AG08395 (cell line): ENCODE measurements at places on chromosomes 1 and 21.
A peak's percentile ranks its signal among the peaks of the same experiment; 100 is the strongest.

GRCh38 chr1:180177931-180178330 is 23.3 kb downstream of the QSOX1 start:
- DNase-seq = no peak

DNA sequence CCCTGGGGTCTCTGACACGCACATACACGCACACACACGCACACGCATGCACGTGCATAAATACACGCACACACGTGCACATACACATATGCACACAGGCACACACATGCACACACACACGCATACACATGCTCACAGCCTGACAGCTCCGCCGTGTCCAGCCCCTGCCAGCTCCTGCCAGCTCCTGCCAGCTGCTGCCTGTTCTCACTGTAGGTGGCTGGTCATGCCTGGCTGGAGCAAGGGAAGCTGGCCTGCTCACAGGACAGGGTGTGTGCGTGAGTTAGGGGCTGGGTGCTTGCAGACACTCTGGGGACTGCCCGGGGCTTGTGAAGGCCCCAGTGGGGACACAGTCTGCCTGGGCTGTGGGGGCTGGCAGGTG is 4.9 kb downstream of the PLCH2 start:
- DNase-seq = no peak

DNA sequence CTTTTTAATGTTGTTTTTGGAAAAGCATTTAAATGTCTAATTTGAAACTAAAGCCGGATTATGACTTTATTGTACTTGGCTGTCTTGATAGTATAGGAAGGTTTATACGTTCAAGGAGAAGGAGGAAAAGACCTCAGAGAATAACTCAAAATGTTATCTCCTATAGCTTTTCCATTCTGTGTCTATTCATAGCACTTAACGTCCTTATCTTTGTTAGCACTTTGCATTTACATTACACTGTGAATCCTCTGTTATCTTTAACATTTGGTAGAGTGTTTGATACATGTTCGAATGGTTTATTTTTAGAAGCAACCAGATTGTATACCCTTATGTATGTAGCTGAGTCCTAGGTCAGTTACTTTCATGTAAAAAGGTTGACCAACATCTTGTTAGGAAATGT is 50.8 kb upstream of the PODN start:
- no peak for DNase-seq

- no peak for DNase-seq
These were observed 112.0 kb downstream of the UBE2U start for GRCh38 chr1:64315402-64315801.

DNA sequence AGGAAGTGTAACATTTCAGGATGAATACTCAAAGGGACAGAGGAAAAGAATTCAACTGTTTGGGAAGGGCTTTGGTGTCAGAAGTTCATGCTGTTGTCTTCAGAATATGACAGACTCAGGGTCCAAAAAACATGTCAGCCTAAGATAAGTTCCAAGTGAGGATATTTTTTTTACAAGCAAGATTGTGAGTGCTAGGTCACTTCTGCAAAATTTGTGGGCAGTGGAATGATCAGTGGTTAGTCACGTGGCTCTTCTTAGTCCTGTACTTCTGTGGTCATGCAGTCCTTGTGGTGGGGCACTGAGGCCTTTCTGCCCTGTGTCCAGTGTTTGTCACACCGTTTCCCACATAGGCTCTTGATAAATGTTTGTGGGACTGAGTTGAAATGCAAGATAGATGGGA is 5.2 kb downstream of the RGL1 start:
- DNase-seq = no peak

- no peak for DNase-seq
These were observed 79.4 kb downstream of the MACF1 start for GRCh38 chr1:39283858-39284257.

DNA sequence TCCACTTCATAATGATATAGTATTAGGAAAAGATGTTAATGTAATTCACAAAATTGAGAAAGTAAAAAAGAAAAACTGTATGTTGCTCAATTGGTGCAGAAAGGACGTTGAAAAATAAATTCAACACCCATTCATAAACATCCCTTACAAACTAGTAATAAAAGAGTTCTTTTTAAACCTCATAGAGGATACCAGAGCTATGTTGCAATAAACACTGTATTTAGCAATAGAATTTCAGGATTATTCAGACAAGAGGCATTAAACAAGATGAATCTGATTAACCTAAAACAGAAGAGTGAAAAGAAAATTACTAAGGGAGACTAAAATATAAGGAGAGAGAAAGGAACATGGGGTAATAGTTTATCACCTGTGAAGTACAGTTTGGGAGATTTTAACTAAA is 154.8 kb downstream of the NTPCR start:
- peak; percentile 29 for DNase-seq

DNA sequence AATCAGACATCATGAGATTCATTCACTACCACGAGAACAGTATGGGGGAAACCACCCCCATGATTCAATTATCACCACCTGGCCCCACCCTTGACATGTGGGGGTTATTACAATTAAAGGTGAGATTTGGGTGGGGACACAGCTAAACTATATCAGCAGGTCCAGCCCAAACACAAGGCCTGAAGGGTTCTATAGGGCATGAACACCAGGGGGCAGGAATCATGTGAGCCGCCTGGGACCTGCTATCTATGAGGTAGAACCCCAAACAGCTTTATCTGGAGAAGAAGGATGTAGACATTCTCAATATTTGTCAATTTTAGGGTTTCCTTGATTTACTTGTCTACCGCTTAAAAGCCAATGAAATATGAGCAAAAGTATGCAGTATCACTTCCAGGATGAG is 294.9 kb upstream of the DEPDC1 start:
- no peak for DNase-seq

DNA sequence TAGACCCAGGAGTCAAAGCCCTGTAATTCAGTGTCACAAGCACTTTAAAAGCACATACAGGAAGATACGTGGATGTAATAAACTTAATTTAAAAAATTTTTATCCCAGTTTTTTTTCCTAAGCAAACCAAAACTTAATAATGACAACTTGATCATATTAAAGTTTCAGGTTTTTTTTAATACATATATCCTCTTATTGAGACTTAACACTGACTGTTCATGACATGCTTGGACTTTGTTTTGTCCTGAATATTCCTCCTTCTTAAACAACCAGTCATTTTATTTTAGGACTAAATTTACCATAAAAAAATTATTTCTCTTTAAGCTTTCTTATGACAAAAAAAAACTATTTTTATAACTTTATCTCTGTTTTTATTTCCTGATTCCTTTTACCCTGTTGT is 64.1 kb downstream of the WDR4 start:
- DNase-seq = no peak

DNA sequence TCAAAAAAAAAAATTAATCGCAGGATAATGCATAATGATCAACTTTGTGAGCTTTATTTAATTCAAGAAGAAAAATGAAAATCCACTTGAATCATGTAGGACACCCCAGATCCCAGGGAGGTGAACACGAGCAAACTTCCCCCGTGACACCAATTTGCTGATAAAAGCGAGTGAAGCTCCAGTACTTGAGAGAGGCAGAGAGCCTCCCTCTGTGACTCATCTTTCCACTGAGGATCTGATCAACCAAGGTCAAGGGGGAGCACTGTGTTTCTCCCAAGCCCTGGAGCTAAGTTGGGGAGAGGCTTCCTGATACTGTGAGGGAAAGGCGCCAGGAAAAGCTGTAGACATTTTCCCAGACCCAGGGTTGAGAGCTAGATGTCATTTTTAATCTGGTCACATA is 160.9 kb downstream of the SLC44A5 start:
- DNase-seq = no peak

GRCh38 chr1:18676332-18676781 is 45.7 kb downstream of the PAX7 start:
- DNase-seq = no peak

DNA sequence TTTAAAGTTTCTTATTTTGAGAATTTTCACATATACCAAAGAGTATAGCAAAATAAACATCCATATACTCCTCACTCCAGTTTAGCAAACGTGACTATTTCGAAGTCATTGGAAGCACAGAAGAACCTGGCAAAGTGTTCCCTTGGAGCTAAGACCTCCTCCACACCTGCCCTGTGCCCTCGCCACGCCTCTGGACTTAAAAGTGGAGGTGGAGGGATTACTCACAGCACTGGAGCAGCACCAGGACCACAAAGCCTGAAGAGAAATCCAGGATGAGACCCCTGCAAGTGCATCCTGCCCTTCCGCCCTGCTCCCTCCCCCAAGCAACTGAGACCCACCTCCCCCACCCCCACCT is 436 bp downstream of the CHI3L1 start:
- no peak for DNase-seq

GRCh38 chr1:158153746-158154444 is 26.8 kb upstream of the CD1D start:
- DNase-seq = no peak

DNA sequence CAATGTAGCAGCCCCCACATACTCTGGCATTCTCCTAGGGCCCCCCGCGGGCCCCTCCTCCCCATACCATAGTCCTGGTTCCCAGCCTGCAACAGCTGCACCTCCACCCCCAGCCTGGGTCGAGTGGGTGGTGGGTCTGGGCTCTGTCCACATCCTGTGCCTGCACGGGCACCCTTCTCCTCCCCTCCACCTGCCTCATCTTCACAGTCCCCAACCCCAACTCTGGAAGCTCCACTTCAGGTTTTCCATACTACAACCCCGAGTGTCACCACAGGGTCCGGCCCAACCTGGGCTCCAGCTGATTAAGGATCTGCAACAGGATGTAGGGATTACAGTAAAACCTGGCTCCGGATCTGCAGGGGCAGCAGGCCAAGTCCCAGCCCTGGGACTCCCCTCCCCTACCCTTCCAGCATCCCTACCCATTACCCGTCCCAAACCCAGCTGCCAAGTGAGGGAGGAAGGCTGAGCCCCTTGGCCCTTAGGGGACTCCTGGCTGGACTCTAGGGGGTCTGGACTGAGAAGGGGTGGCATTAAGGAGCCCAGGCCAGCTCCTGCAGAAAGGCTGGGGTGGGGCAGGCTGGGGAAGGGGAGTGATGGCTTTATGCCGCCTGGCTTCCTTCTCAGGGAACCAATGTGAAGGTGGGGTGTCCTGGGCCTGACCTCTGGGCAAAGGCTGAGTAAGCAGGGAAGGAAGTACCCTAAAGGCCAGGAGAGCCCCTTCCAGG is 116.8 kb downstream of the CASZ1 start:
- peak; percentile 47 for DNase-seq

DNA sequence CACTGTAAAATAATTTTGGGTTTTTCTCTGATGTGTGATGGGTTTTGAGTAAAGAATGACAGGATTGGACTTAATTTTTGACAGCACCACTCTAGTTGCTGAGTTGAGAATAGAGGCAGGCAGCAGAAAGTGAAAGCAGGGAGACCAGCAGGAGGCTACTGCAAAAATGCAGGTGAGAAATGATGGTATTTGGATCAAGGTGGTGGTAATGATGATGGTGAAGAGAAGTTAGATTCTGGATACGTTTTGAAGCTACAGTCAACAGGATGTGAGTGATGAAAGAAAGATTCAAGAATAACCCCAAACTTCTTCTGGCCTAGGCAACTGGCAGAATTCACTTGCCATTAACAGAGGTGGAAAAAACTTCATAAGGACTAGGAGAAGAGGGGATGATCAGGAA is 14.8 kb upstream of the AK5 start:
- no peak for DNase-seq

GRCh38 chr1:204077979-204078696 is 5.2 kb downstream of the SOX13 start:
- DNase-seq = no peak

DNA sequence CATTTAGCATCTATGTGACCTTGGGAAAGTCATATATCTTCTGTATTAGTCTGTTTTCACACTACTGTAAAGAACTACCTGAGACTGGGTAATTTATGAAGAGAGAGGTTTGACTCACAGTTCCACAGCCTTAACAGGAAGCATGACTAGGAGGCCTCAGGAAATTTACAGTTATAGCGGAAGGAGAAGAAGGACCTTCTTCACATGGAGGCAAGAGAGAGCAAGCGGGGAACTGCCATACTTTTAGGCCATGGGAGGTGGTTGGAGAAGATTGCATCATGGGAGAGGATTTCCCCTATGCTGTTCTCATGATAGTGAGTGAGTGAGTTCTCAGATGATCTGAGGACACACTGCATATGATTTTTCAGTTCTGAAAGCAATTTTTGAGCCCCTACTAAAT is 87.9 kb downstream of the CLEC20A start:
- DNase-seq = no peak

- DNase-seq = no peak
These were observed 41.7 kb downstream of the SYT6 start for GRCh38 chr1:114111731-114112641.

- DNase-seq = peak; percentile 82
These were observed 64.2 kb upstream of the ERRFI1 start for GRCh38 chr1:8090241-8090702.

DNA sequence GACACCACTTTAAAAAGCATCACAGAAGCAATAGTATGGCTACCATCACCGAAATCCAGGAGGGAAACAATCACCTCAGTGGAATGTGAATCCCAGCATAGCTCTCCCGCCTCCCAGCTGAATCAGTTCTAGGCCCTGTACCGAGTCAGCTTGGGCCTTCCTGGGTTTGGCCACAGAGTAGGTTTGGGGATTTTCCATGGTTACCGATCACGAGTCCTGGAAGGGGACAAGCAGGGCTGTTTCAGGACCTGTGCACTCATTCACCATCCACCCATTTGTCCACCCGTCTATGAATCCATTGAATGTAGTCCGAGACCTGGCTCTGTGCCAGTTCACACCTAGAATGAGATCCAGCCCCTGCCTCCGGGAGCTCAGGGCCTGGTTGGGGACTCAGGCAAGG is 94.2 kb downstream of the ARHGEF10L start:
- DNase-seq = peak; percentile 94

DNA sequence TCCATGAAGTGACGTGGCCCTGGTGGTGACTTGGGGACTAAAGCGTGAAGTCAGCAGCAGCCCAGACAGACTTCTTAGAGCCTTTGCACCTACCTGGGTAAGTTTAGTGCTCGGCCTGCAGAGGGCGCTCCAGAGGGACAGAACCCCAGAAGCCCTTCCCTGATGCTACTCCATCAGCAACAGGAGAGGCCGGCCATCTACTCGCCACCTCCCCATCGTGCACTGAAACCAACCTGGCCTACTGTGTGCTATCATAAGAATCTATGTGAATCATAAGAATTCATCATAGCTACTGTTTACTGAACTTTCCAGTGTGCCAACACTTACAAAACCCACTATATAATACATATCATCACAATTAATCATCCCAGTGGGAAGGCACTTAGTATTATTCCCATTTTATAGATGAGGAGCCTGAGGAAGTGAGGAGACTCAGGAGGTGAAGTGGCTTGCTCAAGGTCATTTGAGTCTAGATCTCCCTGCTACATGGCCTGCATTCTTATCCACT is 7.9 kb upstream of the EDN2 start:
- DNase-seq = no peak
